Fibroblast of skin of right biceps (primary cell): ENCODE measurements at places on chromosomes 3 and 15.
A peak's percentile ranks its signal among the peaks of the same experiment; 100 is the strongest.

- no peak for DNase-seq
Observed at GRCh38 chr3:162136136-162136535, 639.5 kb downstream of the OTOL1 start.

DNA sequence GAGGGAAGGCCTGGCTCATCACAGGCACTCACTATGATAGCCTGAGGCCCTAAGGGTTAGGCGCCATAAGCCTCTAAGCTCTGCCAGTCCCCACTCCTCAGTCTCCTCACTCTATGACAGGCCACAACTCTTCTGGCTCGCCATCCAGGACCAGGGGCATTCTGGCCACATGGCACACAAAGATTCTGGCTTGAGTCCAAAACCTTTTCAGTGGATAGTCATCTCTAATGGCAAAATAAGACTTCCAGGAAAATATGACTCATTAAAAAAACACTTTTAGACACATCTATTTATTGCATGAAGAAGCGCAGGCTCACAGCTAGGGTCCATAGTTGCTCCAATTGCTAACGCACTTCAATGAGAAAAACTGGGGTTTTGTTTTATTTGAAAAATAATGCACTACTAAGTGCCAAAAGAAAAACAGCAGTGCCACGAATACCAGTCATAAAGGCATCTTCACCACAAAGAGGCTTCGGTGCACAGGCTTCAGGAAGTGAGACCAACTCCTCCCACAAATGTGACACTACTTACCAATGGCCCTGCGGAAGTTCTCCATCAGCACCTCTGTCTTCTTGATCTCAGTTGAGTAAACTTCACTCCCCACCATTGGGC, 11.1 kb downstream of the RUVBL1 start:
- DNase-seq: peak; percentile 87

DNA sequence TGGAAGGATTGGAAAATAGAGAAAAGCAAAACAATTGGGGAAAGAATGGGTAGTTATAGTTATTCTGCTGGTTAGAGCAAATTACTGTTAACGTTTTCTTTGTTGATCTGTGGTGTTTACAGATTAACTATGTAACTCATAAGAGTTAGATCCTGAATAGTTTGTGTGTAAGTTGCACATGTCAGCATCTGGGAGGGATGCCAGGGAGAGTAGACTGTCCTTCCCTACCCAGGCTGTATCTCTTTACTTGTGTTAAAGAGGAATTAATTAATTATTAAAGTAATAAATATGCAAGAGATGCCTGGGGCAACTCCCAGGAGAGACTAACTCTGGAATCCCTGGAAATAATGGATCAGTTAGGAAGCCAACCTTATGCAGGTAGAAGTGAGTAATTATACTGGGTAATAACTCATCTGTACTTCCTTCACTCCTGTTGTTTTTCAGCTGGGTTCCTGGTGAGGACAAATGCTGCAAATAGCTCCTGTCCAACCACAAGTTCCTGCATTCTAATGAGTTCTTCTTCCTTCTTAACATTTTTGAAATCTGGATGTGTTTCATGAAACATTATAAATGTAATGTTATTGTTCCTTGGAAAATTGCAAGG, 18.9 kb downstream of the GHRL start:
- DNase-seq: no peak

DNA sequence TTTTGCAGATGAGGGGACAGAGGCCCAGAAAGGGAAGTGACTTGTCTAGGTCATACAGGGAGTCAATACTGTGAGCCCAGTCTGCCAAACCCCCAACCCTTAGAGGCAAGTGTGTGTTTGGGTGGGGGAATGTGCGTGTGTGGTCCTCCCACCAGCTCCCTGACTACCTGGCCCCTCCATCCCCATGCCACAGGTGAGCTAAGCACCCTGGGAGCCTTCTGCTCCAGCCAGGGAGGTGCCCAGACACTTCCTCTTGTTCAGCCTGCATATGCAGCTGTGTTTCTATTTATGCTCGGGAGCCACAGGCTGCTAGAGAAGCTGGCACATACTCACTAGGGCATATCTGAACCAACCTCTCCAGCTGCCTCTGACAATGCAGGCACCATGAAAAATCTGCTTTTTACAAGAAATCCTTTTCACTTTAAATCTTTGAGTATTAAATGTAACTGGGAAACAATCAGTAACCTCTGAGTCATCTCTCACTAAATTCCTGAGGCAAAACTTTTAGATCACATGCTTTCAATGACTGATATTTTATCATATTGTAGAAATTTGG, 20.7 kb downstream of the TBC1D2B start:
- DNase-seq: peak; percentile 45

- peak; percentile 16 for DNase-seq
Observed at GRCh38 chr15:45314960-45315359, 62.9 kb downstream of the SLC28A2 start.

GRCh38 chr3:150421799-150422548, 13.9 kb downstream of the TSC22D2 start:
- DNase-seq: peak; percentile 66

- DNase-seq: peak; percentile 72
Observed at GRCh38 chr3:14413381-14414071, 11.1 kb downstream of the SLC6A6 start.
